Effector CD8-positive, alpha-beta T cell (primary cell): ENCODE measurements at places on chromosomes 1 and 21.

- DNase-seq = no peak
Measured at GRCh38 chr1:93552741-93553455, 105.0 kb downstream of the FNBP1L start.

GRCh38 chr21:26207021-26207420 is 36.5 kb upstream of the APP start:
- no peak for DNase-seq

DNA sequence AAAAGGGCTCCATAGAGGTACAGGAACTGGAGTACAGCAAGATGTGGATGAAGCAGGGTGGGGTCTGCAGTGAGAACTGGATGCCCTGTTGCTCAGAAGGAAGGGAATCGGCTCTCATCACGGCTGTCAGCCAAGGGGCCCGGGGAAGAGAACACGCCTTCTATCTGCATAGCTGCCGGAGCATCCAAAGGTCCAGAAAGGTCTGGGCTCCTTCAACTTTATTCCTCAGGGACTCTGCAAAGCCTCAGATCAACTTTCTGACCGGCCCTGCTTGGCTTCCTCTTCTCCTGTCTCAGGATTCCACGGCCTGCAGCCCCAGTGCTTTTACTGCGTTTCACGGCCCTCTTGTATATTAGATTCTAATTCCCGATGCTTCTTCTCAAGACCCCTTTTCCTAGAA is 34.8 kb downstream of the KRTAP19-8 start:
- DNase-seq = no peak

GRCh38 chr1:33047290-33047689 is 10.6 kb upstream of the AK2 start:
- no peak for DNase-seq

DNA sequence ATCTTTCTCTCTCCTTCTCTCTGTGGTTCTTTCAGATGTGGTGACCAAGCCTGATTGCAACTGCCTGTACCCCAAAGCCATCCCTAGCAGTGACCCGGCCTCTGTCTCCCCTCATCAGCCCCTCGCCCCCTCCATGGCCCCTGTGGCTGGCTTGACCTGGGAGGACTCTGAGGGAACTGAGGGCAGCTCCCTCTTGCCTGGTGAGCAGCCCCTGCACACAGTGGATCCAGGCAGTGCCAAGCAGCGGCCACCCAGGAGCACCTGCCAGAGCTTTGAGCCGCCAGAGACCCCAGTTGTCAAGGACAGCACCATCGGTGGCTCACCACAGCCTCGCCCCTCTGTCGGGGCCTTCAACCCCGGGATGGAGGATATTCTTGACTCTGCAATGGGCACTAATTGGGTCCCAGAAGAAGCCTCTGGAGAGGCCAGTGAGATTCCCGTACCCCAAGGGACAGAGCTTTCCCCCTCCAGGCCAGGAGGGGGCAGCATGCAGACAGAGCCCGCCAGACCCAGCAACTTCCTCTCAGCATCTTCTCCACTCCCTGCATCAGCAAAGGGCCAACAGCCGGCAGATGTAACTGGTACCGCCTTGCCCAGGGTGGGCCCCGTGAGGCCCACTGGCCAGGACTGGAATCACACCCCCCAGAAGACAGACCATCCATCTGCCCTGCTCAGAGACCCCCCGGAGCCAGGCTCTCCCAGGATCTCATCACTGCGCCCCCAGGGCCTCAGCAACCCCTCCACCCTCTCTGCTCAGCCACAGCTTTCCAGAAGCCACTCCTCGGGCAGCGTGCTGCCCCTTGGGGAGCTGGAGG is 12.7 kb downstream of the CSF1 start:
- DNase-seq = no peak

DNA sequence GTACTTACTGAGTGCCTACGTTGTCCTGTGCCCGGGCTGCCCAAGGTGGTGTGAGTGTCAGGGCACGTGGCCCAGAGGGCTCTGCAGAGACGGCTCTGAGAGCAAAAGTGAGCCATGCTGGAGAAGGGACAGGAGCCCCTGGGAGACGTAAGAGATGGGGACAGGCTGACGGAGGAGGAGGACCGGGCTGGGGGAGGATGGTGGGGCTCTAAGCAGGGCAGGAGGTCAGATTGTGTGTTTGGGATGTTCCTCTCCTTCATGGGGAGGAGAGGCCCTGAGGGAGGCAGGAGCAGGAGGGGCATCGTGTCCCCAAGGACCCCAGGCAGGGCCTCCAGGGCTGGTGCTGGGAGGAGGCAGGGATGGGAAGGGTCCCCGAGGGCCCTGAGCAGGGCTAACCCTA is 158.9 kb downstream of the PCBP3 start:
- DNase-seq = no peak

DNA sequence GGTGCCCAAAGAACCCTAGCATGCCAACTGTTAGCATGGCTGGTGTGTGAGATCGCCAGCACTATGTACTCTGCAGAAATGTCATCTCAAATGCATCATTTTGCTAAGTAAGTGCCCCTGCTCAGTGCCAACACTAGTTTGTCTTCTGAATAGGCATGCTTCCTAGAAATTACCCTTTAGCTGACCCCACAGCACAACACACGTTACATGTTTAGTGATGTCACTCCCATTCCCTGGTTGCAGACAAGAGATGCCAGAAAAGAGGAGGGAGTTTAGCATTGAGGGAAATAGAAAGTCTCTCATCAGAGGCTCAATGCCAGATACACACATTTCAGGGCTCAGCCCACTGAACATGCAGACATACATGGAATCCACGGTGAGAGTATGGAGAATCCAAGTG is 9.3 kb upstream of the ST6GALNAC3 start:
- no peak for DNase-seq

GRCh38 chr21:30986965-30987364 is 51.3 kb downstream of the KRTAP19-8 start:
- no peak for DNase-seq

- DNase-seq = no peak
Measured at GRCh38 chr1:38073534-38074301, 27.1 kb upstream of the POU3F1 start.

DNA sequence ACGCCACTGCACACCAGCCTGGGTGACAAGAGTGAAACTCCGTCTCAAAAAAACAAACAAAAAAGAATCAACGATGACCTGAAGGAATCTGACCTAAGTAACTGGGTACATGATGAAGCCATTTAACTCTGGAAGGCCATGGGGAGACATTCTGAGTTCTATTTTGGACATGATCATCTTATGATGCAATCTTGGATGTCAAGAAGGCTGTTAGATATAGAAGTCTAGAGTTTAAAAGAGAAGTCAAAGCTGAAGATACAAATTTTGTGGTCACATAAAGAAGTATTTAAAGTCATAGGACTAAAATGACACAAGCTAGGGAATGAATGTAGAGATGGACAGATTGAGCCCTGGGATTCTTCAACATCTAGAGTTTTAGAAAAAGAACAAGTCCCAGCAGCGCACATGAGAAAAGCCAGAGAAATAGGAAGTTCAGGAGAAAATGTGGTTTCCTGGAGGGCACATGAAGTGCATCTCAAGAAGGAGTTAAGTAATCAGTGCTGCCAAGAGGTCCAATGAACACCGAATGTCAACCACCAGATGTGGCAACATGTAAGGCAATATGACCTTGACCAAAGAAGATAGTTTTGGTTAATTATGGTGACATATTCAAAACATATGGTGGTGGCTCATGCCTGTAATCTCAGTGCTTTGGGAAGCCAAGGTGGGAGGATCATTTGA is 26.8 kb downstream of the ELK4 start:
- DNase-seq = no peak

- DNase-seq = peak; percentile 32
Measured at GRCh38 chr1:25675729-25676476, 59.3 kb downstream of the MAN1C1 start.

DNA sequence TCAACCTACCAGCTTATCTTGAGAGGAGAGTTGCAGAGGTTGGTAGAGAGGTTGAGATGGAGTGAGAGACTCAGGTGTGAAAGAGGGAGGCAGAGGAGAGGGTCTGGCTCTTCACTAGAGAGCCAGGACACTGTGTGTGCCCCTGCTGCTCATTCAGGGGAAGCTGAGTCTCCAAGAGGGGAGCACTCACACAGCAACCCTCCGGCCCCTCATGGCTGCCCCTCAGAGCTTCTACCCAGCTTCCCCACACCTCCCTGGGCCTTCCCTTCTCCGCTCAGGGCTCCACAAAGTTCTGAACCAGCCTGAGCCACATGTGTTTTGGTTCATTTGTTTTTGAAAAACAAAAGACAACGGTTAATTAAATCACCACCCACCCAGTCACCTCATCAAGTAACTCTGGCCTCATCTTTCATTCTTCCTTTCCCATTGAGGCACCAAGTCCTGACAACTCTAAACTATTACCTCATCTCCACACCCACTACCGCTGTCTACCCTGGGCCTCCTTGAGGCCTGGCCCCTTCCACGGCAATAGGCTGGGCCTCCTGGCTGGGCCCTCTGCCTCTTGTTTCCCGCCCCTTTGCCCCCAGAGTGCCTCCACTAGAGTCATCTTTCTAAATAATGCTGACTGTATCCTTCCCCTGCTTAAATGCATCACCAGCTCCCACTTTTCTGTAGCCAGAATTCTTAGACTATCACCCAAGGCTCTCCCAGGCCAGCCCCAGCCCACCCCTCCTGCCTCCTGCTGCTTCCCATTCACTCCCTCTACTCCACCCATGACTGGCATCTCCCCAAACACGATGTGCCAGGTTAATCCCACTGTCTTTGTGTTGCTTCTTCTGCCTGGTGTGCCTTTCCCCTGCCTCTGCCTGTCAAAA is 33.0 kb downstream of the TNNT2 start:
- DNase-seq = no peak

- DNase-seq = no peak
Measured at GRCh38 chr1:116680752-116681151, 13.2 kb upstream of the IGSF3 start.

GRCh38 chr1:8873001-8873400 is 5.5 kb downstream of the ENO1 start:
- no peak for DNase-seq

DNA sequence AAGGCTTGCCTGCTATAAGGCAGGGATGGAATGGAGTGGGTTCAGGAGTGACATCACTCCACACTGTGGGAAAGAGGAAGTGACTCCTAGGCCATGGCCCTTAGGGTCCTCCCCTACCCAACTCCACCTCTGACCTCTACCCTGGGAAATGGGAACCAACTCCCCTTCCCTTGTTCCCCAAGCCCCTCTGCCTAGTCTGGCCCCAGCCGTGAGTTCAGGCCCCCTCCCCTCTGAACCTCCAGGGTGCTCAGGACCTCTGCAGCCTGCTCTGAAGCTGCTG is 3.8 kb upstream of the GUCA2A start:
- no peak for DNase-seq

- no peak for DNase-seq
Measured at GRCh38 chr1:204258213-204259115, 44.7 kb upstream of the GOLT1A start.

DNA sequence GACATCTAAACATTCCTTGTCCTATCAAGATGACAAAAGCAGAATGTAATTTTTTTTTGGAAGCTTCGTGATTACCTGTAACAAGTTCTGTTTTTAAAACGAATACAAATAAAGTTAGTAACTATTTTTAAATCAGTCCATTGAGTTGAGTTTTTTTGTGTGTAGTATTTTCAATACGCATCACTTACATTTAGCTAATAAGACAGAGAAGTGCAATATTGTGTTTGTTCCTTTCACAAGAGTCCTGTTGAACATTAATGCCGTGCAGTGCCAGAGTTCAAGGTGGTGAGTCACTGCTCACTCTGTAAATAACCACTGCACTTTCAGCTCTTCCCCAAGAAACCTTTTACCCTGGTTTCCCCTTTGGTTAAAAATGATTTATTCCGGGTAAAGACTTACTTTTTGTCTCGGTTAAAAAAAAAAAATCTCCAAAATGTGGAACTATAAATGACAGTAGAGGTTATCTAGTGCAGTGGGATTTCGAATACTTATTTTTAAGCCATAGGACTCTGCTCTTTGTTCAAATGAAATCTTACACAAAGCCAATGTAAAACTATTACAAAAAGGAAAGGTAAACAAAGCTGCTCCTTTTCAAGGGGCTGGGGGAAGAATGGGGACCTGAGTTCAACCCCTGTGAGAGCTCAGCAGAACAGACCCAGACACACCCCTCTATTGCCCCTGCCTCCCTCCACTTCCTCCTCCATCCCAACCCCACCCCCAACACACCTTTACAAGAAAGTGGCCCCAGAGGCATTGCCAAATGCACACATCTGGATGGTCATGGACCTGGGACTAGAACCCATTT is 14.8 kb upstream of the NCMAP start:
- DNase-seq = no peak

DNA sequence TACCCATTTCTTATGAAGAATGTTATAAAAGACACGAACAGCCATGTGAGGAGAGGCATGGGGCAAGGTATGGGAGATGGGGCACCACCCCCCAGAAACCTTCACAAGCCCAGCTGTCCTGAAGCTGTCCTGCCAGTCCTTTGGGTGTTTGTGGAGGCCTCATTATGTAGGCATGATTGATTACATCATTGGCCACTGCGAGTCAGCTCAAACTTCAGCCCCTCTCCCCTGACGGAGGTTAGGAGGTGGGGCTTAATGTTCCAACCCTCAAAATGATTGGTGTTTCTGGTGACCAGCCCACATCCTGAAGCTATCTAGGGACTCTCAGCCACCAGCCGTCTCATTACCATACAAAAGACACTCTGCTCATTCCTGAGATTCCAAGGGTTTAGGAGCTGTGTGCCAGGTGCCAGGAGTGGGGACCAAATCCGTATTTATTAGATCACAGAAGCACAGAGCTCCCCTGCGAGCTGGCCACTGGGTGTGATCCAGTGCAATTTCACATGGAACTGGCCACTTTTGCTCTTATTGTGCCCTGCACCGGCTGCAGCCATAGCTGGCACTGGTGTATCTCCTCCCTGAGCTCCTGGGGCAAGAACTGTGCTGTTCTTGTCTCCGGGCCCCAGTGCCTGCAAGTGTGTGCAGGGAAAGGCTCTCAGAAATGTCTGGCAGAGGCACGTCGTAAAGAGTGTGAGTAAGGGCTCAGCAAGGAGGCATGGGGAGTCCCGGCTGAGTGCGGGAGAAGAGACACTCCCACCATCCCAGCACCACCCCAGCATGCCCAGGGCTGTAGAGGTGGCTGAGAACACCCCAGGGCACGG is 10.5 kb downstream of the KIAA1614 start:
- no peak for DNase-seq

- no peak for DNase-seq
Measured at GRCh38 chr1:2431103-2431502, 18.7 kb upstream of the PEX10 start.

DNA sequence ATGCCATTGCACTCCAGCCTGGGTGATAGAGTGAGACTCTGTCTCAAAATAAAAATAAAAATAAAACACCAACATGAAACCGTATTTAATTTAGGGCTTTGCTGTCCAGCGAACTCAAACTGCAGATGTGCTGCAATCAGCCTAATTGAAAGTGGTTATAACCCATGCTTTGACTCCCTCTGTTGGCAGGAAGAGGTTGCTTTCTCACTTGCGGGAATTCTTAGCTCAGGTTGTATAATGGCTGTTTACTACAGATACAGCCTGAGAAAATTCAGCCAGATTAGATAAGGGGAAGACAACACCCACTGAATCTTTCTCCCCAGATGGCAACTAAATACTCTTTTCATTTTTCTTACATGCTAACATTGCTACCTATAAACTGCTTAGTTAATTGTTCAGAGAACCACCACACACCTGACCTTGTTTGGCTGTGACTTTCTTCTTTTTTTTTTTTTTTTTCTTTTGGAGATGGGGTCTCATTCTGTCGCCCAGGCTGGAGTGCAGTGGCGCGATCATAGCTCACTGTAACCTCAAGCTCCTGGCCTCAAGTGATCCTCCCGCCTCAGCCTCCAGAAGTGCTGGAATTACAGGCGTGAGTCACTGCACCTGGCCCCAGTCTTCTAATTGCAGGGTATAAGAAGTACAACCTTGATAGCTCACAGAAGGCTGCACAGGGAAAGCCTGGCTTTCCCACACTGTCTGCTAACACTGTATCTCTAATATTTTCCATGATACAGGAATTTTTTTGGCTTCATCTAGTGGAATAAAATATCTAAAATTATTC is 34.6 kb downstream of the DNTTIP2 start:
- DNase-seq = peak; percentile 3
